Activated naive CD8-positive, alpha-beta T cell treated with anti-CD3 and anti-CD28 coated beads, Interleukin-2, amount 50 U/mL, for 24 hours (primary cell): ENCODE measurements at places on chromosomes 4 and X.

DNA sequence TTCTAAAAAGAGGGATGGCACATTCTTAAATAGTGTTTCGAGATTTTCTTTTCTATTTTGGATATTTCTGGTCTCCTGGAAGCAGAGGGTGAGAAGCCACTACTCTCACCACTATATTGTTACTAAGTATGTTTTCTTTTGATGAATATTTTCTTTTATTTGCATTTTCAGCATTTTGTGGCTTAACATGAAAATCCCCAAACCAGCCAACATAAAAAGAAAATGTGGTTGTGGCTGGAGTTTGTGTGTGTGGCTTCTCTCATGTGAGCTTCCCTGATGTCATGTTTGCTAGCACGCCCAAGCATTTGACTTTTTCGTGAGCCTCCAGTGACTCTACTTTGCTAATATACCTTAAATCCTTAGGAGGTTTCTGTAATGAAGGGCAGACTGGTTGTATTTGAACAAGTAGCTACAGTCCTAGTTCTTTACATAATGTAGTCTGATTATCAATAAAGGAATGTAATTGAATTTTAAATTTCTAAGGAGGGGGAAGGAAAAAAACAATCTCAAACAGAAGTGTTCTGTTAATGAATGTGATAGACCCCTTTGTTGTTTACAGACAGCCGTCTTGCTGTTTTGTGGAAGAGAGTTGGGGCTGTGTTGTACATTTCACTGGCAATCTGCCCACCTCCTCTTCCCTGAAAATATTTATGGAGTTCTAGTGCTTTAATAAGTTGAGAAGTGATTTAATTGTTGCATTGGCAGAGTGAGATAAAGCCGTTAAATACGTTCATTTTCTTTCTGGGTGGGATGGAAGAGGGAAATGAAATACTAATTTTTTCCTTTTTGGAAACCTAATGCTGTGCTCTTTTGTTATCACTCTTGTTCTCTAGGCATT, 114.6 kb downstream of the ARHGAP10 start:
- no peaks in the 10 kb centered on the region for H3K27me3 ChIP-seq
- peak; percentile 24 for DNase-seq
- H3K4me1 ChIP-seq = no peaks in the 10 kb centered on the region
- H3K4me3 ChIP-seq = no peak overlapping the region

GRCh38 chrX:6890544-6891261, 256.8 kb upstream of the STS start:
- H3K4me3 ChIP-seq = no peak overlapping the region

DNA sequence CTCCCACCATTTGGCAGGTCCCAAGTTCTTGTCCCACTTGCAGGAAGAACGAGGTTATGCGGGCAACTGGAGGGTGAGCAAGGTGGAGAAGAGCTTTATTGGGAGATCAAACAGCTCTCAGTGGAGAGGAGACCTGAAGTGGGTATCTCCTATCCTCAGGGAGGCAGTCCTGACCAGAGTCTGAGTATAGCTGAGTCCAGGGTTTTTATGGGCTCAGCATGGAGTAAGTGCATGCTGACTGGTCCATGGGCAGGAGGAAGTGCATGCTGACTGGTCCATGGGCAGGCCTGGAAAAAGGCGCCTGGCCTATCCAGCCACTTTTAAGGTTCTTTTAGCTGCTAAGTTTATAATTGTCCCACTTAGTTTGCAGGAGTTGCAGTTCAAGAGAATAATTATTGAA, 7.4 kb upstream of the HNRNPD start:
- peaks cover 17% of the 10 kb centered on the region for H3K4me1 ChIP-seq
- no peaks in the 10 kb centered on the region for H3K27me3 ChIP-seq
- DNase-seq = no peak
- no peak overlapping the region for H3K4me3 ChIP-seq

- H3K36me3 ChIP-seq = no peaks in the 10 kb centered on the region
- peaks cover 33% of the 10 kb centered on the region for H3K27me3 ChIP-seq
- H3K4me1 ChIP-seq = peaks cover 6% of the 10 kb centered on the region
- no peak overlapping the region for H3K27ac ChIP-seq
Observed at GRCh38 chr4:94762326-94762725, 4.6 kb downstream of the BMPR1B start.
